Stimulated activated CD8-positive, alpha-beta memory T cell treated with anti-CD3 and anti-CD28 coated beads, Interleukin-7, amount 100 ng/mL, for 4 hours (primary cell): ENCODE measurements at places on chromosomes 4 and X.

GRCh38 chr4:43394976-43395375 lies 502.5 kb downstream of the GRXCR1 start:
- no peak for DNase-seq

GRCh38 chr4:149584722-149585121 lies 230.9 kb downstream of the IQCM start:
- no peak for DNase-seq

- DNase-seq, result no peak
These were observed 153.7 kb downstream of the AMELX start for GRCh38 chrX:11446949-11447348.

DNA sequence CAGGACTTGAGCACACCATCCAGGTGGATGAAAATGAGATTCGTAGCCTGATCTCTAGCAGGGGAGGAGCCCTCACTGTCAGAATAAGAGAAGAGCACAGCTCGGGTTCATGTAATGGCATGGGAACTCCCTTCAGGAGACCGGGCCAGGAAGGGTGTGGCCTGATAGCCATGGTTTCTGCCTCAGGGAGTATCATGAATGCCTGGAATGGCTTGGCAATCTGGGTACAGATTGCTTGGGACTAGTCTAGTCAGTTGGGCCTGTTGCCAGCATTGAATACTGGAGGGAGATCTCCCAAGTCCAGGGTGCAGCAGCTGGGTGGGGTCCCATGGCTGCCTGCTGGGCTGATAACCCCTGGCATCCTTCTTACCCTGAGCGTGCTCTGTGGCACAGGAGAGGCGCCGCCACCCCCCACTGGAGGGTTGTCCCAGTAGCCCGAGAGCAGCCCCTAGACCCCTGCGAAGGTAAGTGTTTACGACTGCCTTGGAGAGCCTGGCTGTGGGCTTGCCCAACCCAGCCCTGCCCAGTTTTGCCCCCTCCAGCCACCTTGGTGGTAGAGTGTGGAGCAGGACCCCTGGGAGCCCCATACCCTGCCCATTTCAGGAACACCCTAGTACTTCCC lies 298.8 kb downstream of the TEX13A start:
- DNase-seq, result no peak

GRCh38 chr4:33543941-33544450 lies 2700.3 kb downstream of the ARAP2 start:
- no peak for DNase-seq

- no peak for DNase-seq
These were observed 24.3 kb downstream of the IRF2 start for GRCh38 chr4:184450045-184450444.

- no peak for DNase-seq
These were observed 1950.9 kb downstream of the C4orf33 start for GRCh38 chr4:131046821-131047220.

GRCh38 chr4:55633903-55634302 lies 2.2 kb downstream of the NMU start:
- DNase-seq, result no peak

GRCh38 chrX:103483720-103484119 lies 35.6 kb downstream of the RAB40A start:
- DNase-seq, result no peak

GRCh38 chrX:123749643-123750042 lies 16.8 kb upstream of the THOC2 start:
- no peak for DNase-seq

DNA sequence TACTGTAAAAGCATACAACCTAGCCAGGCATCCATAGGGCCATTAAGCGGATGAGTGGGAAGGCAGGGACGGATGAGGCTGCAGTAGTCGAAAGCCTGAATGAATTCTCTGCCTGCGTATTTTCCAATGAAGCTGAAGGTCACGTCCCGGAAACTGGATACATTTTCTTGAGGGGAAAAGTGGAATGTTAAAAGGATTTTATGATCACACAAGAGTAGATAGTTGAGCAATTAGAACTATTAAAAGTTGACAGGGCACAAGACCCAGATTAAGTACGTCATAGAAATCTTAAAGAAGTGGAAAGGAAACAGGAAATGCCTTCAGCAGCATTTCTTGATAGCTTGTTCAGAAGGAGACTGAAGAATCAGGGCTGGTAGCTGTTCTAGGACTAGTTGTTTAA lies 98.3 kb upstream of the CXXC4 start:
- no peak for DNase-seq

DNA sequence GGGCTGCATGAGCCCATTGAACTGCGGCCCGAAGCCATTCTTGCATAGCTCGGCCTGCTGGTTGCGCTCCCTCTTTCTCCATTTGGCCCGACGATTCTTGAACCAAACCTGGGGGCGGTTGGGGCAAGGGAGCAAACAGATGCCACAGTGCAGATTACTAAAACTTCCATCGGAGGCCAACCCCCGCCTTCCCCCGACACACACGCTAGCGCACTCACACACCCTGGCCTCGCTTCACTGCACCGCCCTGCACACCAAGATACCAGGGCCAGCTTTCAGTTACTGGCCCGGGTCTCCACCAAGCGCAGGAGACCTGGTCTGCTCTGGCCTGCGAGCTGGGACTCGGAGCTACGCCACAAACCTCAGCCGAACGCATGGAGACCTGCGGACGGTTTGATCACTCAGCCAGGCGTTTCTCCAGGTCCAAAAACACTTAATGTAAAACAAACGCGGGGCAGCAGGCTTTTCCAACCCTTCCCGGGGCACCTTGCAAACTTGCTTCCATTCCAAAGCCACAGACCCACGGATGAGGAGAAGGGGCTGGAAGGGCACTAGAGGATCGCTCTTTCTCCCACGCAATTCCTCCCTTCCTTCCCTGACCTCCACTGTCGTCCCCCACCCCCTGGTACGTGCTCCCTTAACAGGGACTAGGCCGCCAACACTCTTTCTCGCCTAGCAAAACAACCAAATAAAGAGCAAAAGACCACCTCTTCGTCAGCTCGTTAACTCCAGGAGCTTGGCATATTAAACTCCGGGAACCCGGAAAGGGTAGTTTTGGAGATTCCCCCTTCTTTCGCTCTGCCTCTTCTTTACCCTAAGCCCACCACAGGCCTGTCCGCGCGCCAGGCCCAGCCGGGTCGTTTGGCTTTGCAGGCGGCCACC lies 4.1 kb downstream of the PITX2 start:
- no peak for DNase-seq

DNA sequence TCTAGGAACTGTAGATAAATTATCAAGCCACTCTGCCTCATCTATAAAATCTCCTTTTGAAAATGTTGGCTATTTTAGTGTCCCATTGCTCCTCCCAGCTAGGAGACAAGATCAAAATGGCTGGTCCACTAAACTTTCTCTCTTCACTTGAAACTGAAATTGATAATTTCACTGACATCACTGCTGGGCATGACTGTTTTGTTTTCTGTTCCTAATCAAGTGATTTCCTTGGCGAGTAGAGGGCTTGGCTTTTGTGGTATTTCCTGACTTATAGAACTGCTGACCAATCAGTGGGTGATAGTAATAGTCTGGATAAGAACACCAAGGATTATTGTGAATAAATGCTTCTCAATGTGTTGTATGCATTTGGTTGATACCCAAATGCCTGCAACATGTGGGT lies 2152.9 kb downstream of the ARAP2 start:
- no peak for DNase-seq

- no peak for DNase-seq
These were observed 48.0 kb downstream of the SH3RF1 start for GRCh38 chr4:169222761-169223160.

DNA sequence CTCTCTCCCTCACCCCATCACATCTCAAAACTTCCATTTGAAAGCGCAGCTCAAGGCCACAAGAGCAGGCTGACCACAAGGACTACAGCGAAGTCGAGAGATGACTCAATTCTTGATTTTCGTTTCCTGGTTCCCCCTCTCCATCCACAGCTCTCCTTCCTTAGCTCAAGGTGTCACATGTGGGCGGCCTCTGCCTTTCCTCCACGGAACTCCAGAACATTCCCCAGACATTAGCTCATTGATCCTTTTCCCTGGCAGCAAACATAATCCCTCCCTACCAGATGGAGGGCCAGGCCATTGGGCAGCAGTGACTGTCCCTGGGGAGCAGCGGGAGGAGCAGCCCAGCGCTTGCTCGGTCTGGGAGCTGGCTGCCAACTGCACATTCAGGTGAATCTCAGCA lies 56.3 kb downstream of the CCDC149 start:
- DNase-seq, result no peak

GRCh38 chr4:39712819-39713607 lies 15.1 kb downstream of the UBE2K start:
- no peak for DNase-seq

GRCh38 chrX:4129626-4130025 lies 416.2 kb upstream of the PRKX start:
- DNase-seq, result no peak

- DNase-seq, result no peak
These were observed 311.3 kb upstream of the EMCN start for GRCh38 chr4:100828986-100829685.

DNA sequence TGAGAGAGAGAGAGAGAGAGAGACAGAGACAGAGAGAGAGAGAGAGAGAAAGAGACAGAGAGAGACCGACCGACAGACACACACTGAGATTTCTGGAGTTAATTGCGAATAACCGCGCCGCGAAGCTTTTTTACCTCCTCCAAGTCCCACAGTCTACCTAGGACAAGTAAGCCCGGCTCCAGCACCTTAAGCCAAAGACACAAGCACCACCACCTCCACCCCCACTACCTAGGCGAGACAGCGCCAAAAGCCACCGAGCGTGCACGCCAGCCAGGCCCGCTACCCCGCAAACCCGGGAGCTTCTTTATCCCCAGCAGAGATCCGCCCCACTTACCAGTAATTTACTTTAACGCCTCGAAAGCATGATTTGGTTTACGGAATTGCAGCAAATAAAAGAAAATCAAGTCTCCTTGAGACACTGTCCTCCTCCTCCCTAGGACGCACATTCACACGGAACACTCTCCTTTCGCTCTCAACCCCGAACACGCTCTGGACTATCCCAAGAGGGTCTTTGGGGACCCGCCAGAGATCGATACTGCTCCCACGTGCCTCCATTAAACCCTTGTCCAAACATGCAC lies 649.6 kb upstream of the DIPK2B start:
- no peak for DNase-seq

- no peak for DNase-seq
These were observed 35.8 kb downstream of the KDM6A start for GRCh38 chrX:44908827-44909226.

DNA sequence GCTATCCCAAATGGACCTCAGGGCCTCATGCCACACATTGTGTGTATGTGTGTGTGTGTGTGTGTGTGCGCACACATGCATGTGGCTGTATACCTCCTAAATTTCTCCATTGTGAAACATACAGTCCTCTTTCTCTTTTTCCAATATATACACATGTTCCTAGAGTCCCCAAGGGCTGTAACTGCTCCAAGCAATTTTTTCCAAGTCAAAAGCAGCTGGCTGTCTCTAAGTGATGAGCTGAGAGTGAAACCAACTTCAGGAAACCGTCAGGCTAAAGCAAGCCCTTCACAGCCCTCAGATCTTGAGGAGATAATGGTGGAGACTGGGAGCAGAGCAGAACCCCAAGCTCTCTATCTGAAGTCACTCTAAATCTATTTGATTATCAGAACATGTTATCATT lies 496.1 kb upstream of the DIPK2B start:
- DNase-seq, result no peak

DNA sequence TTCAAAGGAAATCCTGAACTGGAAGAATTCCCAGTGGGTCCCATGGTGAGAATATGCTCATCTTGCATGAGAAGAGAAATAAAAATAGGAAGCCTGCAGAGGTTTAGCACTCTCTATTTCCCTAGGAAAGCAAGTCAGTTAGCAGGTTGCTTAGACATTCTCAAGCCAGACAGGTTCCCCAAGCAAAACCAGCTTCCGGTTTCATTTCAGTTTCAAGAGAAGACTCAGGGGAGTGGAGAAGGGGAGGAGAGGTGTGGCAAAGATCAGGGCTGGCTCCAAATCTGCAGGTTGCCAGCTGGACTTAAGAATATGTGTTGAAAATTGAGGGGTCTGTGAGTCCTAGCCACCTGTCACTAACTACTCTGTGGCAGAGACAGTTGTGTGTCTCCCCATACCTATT lies 107.5 kb downstream of the CLNK start:
- no peak for DNase-seq

- DNase-seq, result no peak
These were observed 99.1 kb upstream of the FAM47C start for GRCh38 chrX:36908801-36909675.

DNA sequence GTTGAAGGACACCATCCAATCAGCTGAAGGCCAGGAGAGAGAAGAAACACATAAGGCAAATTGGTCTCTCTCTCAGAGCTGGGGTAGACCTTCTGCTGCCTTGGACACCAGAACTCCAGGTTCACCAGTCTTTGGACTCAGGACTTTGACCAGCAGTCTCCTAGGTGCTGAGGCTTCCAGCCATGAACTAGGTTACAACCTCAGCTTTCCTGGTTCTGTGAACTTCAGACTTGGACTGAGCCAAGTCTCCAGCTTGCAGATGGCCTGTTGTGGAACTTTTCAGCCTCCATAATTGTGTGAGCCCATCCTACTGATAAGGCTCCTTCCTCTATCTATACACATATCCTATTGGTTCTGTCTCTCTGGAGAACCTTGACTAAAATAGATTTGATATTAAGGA lies 20.6 kb upstream of the BBS12 start:
- no peak for DNase-seq

DNA sequence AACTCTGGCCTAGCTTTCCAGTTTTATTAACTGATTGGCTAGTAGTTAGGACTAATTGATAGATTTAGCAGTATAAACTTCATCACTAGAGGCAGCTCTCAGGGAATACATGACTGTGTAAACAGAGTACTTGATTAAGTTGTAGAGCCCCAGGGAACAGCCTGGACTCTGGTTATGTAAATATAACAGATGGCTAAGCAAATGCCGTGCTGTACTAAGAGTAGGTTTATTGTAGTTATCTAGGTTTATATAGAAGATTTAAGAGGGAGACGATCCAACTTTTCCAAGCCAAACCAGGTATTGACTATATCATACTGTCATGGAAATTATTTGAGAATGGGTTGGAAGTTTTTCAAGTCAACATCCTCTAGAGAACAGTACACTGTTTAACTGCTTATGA lies 463.4 kb upstream of the GRID2 start:
- no peak for DNase-seq

DNA sequence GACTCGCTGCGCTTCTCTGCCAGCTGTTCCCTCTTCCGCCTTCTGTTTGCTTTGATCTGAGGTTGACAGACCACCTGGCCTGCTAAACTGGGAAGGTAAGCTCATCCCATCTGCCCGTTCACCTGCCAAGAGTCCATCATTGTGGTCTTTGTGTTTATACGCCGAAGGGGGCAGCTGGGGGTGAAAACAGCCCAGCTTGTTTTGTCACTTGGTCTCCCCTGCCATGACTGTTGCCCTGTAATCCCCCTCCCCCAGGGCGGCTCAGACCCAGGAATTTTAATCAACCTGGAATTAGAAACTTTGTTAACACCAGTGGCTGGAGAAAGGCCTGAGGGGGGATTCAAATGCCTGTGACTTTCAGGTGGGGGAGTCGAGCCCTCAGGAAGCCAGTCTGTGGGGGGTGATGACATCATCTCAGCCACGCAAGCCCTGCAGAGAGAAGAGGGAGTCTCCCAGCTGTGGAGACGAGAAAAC lies 333.3 kb downstream of the BCOR start:
- DNase-seq, result no peak

- DNase-seq, result no peak
These were observed 120.3 kb downstream of the RASL11B start for GRCh38 chr4:52982255-52982945.
